ENCODE measurements at places on chromosomes 16 and 17. TPM values are rescaled to one million over a fixed set of nuclear protein-coding genes. Genes with fewer than 3 reads are reported as not detected.

Gene KRTAP17-1
- total RNA-seq: not detected

Gene KRT12
- not detected for total RNA-seq

Gene WDR81
- total RNA-seq: 17.4 TPM

Gene JPH3
- not detected for total RNA-seq

Gene CACNG4
- total RNA-seq: not detected

Gene MEOX1
- not detected for total RNA-seq

DNA sequence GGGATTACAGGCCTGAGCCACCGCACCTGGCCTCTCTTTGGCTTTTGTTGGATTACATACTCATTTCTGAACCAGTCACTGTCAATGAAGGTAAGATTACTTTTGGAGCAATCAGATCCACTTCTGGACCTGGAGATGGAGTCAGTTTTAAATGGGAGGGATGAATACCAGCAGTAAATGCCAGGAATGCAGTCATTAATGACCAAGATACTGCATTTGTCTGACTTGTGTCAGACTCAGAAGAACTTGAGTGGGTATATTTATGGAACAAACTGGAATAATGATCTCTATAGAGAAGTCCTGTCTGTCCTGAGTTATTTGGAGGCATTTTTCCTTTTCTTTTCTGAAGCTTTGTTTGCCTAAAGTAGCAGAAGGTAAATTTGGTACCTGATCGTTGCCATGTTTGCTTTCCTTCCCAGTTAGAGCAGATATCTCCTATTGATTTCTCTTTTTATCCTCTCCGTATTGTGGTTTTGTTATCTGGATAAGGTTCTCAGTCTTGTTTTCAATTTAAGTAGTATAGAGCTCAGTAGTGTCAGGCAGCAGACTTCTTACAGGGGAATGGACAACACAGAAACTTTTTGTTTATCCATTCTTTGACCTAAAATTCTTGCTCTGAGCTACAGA is 10.7 kb downstream of the NLK start:
- H3K4me3 ChIP-seq: no peak overlapping the region
- H3K36me3 ChIP-seq: no peaks in the 10 kb centered on the region
- H3K27ac ChIP-seq: no peak overlapping the region
- no peak for DNase-seq
- H3K27me3 ChIP-seq: no peaks in the 10 kb centered on the region
- H3K4me1 ChIP-seq: peaks cover 16% of the 10 kb centered on the region

DNA sequence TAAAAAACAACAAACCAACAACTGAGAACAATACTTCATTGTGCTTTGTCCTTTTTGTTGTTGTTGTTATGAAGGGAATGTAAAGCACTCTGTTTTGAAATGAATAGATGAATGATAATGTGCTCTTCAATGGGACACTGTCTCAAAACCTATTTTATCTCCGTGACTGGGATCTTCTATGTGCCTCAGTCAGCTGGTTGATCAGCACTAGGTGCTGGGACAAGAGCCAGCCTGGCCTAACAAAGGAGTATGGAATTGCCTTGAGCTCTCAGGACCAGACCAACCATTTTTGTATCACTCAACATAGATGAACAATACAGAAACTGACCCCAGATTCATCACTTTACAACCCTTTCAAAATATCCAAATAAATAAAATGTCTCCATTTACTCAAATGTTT is 440.2 kb downstream of the KCNJ2 start:
- DNase-seq: no peak
- H3K36me3 ChIP-seq: no peaks in the 10 kb centered on the region
- no peaks in the 10 kb centered on the region for H3K27me3 ChIP-seq

- no peak overlapping the region for H3K4me3 ChIP-seq
- no peak for DNase-seq
- H3K27me3 ChIP-seq: no peaks in the 10 kb centered on the region
- no peaks in the 10 kb centered on the region for H3K36me3 ChIP-seq
- H3K27ac ChIP-seq: no peak overlapping the region
Observed at GRCh38 chr16:57480754-57481230, 5.5 kb downstream of the DOK4 start.

- no peaks in the 10 kb centered on the region for H3K36me3 ChIP-seq
- no peaks in the 10 kb centered on the region for H3K27me3 ChIP-seq
- no peak overlapping the region for H3K27ac ChIP-seq
- no peak for DNase-seq
- H3K4me3 ChIP-seq: no peak overlapping the region
- H3K4me1 ChIP-seq: peaks cover 4% of the 10 kb centered on the region
Observed at GRCh38 chr17:31538080-31538762, 146.7 kb downstream of the RAB11FIP4 start.

- H3K4me1 ChIP-seq: no peaks in the 10 kb centered on the region
- H3K36me3 ChIP-seq: no peaks in the 10 kb centered on the region
- H3K27ac ChIP-seq: no peak overlapping the region
Observed at GRCh38 chr17:48547808-48548522, 3.1 kb upstream of the HOXB2 start.

DNA sequence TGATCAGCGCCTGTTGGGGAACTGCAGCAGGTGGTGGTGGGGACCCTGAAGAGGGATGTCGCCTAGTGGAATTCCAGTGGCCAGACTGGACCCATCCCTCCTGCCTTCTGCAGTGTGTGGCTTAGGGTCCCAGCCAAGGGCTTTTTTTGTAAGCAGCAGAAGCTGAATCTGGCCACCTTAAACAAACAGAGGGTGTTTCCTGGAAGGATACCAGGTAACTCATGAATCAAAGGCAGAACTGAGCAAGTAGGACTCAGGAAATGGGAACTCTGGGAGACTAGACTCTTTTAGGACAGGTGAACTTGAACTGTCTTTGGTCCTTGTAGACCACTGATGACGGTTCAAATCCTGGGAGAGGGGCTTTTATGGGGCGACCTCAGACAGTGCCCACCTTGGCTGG is 124.0 kb downstream of the ABCC6 start:
- no peaks in the 10 kb centered on the region for H3K27me3 ChIP-seq
- no peak overlapping the region for H3K4me3 ChIP-seq
- H3K4me1 ChIP-seq: no peaks in the 10 kb centered on the region
- DNase-seq: no peak

- no peak for DNase-seq
- peaks cover 5% of the 10 kb centered on the region for H3K4me1 ChIP-seq
- H3K27me3 ChIP-seq: no peaks in the 10 kb centered on the region
Observed at GRCh38 chr16:88807142-88807625, 3.6 kb downstream of the CDT1 start.

GRCh38 chr16:83711069-83711468 is 96.7 kb upstream of the HSBP1 start:
- DNase-seq: no peak
- no peaks in the 10 kb centered on the region for H3K36me3 ChIP-seq
- no peaks in the 10 kb centered on the region for H3K27me3 ChIP-seq
- H3K4me3 ChIP-seq: no peak overlapping the region
- H3K4me1 ChIP-seq: no peaks in the 10 kb centered on the region
- H3K27ac ChIP-seq: no peak overlapping the region

GRCh38 chr17:10798332-10798749 is 5.6 kb downstream of the TMEM238L start:
- no peak for DNase-seq
- H3K4me3 ChIP-seq: no peak overlapping the region
- no peaks in the 10 kb centered on the region for H3K27me3 ChIP-seq
- H3K27ac ChIP-seq: no peak overlapping the region
- no peaks in the 10 kb centered on the region for H3K36me3 ChIP-seq

DNA sequence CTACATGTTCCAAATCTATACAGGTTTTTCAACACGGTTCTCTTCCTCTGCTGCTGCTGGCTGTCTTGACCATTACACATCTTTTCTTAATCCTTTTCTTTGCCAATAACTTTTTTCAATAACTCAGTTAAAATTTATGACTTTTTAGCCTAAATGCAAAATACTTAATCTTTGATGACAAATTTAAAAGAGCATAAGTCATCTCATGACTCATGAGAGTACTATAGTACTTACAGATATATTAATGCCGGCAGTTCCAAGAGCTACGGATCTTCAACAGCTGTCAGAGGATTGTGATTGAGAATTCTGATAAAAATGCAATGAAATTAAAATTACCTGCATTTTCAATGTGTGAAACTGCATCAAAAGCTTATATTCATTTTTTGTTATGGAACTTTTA is 105.5 kb downstream of the KPNA2 start:
- no peak overlapping the region for H3K4me3 ChIP-seq
- no peaks in the 10 kb centered on the region for H3K27me3 ChIP-seq
- no peak for DNase-seq
- no peak overlapping the region for H3K27ac ChIP-seq
- H3K4me1 ChIP-seq: peaks cover 6% of the 10 kb centered on the region

Data from MCF 10A (cell line).